ENCODE measurements at places on chromosomes 11 and 22.
A peak's percentile ranks its signal among the peaks of the same experiment; 100 is the strongest.

DNA sequence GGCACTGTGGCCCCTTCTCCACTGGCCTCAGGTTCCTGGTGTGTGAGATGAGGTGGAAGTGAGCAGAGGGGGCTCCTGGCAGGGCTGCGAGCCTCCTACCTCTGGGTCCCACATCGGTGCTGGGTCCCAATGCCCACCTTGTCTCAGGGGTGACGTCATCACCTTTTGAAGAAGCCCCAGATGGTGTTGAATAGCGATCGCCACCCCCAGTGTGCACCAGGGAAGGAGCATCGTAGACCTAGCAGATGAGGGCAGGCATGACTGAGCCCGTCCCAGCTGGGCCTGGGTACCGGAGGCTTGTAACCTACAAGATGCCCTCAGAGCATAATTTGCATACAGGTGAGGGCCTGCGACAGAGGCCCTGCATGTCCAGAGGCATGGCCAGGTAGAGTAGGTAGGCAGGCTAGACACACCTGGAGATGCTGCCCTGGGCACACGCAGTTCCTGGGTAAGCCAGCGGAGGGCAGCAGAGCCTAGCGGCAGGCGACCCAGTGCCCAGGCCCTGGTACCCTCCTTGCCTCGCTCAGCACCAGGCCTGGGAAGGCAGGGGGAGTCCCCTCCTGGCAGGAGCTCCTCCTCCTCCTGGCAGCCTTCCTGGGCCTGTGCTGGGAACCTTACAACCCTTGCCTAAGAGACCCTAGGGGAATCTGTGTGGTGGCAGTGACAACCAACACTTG lies 52.5 kb downstream of the TPCN2 start:
- DNase-seq: peak; percentile 90

DNA sequence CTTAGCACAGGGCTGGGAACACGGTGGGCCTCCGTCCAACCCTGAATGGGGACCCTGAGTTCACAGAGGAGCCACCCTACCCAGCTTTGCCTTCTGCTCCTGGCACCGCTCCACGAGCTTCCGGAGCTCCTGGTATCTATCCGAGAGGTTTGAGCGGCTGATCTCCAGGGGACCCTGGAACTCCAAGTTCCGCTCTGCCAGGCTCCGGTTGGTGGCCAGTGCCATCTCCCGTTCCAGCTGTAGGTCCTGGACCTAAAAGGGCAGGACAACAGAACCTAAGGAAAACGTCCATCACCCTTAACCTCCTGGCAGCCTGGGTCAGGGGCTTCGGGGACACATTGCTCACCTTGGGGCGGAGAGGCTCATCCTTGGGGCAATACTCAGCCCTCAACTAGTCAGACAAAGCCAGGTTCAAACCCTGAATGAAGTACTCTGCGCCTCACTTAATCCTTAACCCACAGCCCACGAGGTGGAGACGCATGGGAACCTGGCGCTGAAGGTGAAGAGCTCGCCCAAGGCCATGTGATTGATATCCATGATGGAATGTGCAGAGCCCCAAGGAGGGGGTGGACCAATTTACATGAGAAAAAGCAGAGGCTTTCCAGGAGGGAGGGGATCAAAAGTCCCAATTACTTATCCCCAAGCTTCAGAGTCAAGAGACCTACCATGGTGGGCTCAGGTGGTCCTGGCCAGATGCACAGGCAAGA lies 27.1 kb downstream of the VPS37C start:
- DNase-seq: no peak

GRCh38 chr22:26597026-26597425 lies 7.1 kb upstream of the TPST2 start:
- no peak for DNase-seq

GRCh38 chr11:35517481-35517880 lies 7.9 kb downstream of the PAMR1 start:
- no peak for DNase-seq

DNA sequence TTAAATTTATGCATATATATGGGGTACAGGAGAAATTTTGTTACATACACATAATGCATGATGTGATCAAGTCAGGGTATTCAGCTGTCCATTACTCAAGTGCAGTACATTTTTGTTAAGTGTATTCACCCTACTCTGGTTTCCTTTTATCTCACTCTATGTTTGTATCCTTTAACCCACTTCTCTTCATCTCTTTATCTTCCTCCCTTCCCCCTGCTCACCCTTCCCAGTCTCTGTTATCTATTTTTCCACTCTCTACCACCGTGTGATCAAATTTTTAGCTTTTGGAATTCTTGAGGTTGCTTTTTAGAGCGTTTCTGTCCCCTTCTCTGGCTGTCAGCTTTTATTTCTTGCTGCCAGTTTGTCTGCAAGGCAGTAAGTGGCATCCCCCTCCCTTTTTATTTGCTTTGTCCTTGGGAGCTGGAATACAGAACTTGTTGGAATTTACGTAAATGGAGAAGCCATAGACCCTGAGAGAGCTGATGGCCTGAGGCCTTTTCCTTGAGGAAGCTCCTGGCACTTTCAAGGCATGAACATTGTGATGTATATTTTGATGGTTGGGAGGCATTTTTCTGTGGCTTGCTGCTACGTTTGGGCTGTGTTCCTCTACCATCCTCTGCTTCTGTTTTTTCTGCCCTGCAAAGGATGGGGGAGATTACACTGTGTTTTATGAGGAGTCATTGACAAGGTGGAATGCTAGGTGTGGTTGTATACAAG lies 148.6 kb downstream of the LDLRAD3 start:
- no peak for DNase-seq

GRCh38 chr11:62879235-62879978 lies 1.3 kb upstream of the SLC3A2 start:
- DNase-seq: no peak

GRCh38 chr11:33689085-33689484 lies 11.5 kb downstream of the C11orf91 start:
- no peak for DNase-seq

DNA sequence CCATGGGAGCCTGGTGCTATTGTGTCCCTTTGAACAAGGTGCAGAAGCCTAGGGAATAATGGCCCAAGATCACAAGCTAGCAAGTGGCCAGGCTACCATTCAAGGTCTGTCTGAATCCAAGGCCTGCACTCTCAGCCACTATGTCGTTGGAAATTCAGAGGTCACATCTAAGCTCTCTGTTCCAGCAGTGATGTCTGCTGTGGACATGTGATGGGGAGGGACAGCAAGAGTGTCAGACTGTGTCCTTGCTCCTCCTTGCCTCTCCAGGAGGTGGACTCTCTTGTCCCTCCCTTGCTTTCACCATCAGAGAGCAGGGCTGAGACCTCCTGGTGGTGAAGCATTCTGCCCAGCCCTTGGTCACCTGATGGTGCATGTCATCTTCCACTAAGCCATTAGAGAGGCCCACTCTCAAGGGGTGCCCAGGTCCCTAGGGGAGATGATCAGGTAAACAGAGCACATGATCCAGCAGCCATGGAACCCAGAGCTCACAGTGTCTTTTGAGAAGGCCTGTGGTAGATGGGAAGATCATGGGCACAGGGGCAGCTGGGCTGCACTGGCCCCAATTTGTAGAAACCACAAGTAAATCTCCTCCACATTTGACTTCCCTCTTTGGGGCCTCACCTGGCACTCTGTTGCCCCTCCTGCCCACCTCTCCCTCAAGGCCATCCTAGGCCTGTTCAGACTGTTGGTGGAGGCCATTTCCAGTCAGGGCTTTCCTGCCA lies 37.1 kb upstream of the SUSD2 start:
- no peak for DNase-seq

Measured in NCI-H146 (cell line).